ENCODE measurements at places on chromosomes 7 and 10. TPM values are rescaled to one million over a fixed set of nuclear protein-coding genes. Genes with fewer than 3 reads are reported as not detected.

- DNase-seq, result no peak
Measured at GRCh38 chr10:11118686-11119085, 101.0 kb downstream of the CELF2 start.

CNPY1 gene
- total RNA-seq, result not detected

DNA sequence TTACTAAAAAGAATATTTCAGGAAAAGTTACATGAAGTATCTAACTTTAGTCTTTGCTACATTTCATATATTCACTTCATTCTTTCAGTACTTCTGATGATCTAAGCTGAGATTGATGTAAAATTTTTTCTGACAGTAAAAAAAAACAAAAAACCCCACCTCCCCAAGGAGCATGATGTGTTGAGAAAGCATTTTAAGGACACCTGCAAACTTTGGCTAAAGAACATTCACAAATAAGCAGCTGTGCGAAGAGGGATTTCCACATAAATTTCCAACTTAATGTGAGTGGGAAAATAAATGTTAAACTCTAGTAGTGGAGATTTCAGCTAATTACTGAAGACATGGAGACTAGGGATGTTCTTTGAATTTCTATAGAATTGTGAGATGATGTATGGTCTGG is 35.5 kb downstream of the DLD start:
- no peak for DNase-seq

GLCCI1 gene
- 3.4 TPM for total RNA-seq

GRCh38 chr10:56920601-56921261 is 559.7 kb upstream of the ZWINT start:
- DNase-seq, result no peak

DNA sequence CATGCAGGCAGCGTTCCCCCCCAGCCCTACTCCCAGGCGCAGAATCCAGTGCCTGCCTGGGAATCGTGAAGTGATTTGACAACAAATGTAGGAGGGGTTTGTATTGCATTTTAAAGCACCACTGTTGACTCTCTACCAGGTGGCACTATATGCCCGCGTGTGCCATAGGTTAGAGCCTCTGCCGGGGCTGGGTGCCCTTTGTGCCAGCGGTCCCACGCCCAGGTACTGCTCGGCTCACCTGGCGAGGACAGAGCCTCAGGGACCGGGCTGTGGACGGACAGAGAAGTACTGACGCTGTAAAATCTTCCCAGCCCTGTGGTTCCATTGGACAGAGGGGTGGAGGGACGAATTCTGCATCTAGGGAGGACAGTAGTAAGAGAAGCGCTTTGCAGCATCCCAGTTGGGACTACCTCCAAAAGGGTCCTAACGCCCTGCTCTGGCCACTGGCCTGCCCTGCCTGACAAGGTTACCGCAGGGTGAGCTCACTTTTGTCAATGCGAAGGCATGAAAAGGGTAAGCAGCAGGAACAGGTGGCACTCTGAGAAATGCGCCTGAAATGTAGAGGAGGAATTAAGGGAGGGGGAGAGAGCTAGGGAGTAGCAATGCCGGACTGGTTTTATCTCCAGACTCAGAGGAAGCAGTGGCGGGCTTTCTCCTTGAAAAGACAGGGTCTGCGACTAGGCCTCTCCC is 788 bp upstream of the CACNA2D1 start:
- no peak for DNase-seq

GRCh38 chr10:62589689-62590088 is 214.8 kb upstream of the ADO start:
- no peak for DNase-seq
